ENCODE measurements at places on chromosomes 5 and 9.

- DNase-seq, result peak; percentile 34
Observed at GRCh38 chr5:160506006-160507004, 84.7 kb downstream of the PTTG1 start.

DNA sequence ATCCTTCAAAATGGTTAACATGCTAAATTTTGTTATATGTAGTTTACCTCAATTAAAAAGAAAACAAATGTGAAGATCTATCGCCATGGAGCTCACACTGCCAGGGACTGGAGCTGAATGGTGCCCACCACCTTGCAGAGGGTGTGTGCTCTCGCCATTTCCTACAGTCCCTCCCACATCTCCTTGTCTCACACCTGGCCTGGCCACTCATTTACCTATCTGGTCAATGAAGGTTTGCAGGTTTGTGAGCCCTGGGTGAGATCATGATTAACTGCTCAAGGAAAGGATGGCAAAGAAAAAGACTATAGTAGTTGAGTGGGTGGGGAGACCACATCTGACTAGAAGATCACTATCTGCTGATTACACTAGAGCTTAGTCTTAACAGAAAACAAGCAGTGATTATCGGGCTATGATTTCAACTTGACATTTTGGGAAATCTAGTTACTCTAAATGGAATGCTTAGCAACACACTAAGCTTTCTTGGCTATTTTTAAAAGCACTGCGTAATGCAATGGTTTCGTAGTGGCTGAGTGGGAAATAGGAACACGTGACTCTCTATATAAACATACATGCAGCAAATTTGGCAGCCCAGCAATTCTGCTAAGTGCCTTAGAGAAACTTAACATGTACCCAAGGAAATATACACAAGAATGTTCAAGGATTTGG lies 27.3 kb downstream of the PUM3 start:
- no peak for DNase-seq

DNA sequence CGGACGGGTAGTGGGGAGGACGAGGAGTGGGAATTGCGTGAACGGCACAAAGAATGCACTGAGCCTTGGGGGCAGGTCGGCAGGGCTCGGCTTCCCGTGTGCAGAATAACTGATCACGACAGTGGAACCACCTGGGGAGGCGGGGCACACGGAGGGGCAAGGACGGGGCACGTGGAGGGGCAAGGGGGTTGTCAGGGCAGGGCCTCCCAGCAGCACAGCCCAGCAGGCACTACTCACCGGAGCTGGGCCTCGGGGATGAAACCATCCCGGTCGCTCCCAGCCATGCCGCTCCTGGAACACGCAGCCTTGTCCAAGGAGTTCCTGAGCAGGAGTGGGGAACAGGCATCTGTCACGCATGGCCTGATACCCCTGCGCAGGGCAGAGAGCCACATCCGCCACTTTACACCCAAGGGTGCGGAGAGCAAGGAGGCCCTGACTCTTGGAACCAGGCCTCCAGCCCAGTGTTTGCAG lies 33.4 kb downstream of the SARDH start:
- DNase-seq, result peak; percentile 7

GRCh38 chr5:61551637-61552313 lies 219.7 kb downstream of the ZSWIM6 start:
- no peak for DNase-seq

- no peak for DNase-seq
Observed at GRCh38 chr5:78766412-78766762, 117.8 kb upstream of the LHFPL2 start.

- DNase-seq, result no peak
Observed at GRCh38 chr9:130407916-130408663, 36.7 kb upstream of the ASS1 start.

GRCh38 chr5:159031915-159032314 lies 67.8 kb downstream of the EBF1 start:
- DNase-seq, result no peak

DNA sequence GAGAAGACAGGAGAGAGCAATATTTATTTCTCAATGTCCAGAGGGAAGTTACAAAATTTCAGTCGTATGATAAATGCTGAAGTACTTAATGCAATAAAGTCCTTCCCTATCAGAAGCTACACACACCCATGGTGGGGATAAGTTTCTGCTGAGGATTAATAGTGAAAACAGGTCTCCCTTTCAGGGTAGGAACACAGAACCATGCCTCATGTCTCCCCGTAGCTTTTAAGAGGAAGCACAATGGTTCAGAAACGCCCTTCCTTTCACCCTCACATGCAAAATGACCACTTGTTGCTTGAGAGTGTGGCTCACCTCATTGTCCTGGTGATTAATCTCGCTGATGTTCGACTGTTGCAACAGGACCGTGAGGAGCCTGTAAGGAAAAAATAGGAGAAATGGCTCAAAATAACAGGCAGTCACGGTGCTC lies 73.6 kb downstream of the ANKRD55 start:
- DNase-seq, result no peak
